ENCODE measurements at places on chromosomes 16 and 17.

GRCh38 chr17:11840052-11840451 lies 157.2 kb downstream of the ZNF18 start:
- DNase-seq = no peak

DNA sequence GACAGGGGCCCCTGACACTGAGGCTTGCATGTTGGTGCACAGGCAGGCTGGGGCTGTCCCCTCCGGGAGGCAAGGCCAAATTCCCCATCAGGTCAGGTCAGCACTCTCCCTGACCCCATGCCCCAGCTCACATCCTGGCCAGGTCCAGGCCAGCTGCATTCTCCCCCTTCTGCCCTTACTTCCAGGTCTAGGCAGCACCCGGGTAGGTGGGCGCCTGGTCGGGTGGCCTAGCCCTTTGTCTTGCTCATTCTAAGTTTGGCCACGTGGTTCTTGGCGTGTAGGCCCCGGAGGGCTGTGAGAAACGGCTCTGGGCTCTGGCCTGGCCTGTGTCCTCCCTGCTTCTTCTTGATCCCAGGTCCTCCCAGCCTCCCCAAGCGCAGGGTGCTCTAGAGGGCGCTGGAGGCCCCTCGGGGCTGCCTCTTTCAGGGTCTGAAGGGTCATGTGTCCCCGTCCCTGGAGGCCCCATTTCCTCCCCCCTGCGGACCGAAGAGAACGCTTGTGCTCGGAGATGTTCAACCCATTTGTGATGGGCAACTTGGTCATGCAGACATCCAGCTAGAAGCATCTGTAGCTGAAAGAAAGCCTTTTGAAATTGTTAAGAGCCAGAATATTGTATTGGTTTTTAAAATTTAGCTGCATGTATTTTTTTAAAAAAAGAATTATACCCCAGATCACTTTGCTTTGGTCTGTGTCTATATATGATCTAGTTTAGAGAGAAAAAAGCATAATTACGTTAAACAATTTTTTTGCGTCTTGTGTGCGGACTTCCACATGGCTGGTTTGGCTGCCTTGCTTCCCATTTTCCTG lies 6.7 kb downstream of the BAHCC1 start:
- no peak for DNase-seq

DNA sequence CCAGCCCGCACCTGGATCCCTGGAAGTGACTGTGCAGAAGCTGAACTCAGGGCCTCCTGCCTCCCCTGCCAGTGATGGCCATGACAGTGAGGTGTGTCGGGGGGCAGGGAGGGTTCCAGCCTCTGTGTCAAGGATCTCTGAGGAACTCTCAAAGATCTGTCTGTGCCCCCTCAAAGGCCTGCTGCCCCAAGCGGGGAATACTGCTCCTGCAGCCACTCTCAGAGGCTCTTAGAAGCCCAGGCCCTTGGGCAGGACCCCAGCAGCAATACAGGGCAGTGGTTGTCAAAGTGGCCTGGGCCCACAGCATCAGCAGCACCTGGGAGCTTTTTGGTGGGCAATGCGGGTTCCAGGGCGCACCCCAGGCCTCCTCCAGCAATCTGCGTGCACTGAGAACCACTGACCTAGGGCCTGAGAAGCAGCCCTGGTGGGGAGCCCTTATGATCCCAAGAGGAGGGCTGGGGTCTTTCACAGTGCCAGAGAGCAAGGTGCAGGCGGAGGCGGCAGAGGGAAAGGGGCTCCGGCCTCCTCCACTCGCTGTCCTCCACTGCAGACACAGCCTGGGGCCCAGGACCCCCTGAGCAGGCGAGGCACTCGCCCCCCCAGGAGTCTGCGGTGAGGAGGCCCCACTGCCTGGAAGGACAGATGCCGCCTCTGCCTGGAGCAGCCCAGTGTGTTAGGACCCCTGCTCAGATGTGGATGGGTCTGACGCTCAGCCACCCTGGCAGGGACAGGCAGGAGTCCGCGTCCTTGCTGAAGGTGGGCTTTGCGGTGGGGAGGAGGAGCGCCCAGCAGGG lies 42.1 kb downstream of the ENGASE start:
- DNase-seq = no peak

DNA sequence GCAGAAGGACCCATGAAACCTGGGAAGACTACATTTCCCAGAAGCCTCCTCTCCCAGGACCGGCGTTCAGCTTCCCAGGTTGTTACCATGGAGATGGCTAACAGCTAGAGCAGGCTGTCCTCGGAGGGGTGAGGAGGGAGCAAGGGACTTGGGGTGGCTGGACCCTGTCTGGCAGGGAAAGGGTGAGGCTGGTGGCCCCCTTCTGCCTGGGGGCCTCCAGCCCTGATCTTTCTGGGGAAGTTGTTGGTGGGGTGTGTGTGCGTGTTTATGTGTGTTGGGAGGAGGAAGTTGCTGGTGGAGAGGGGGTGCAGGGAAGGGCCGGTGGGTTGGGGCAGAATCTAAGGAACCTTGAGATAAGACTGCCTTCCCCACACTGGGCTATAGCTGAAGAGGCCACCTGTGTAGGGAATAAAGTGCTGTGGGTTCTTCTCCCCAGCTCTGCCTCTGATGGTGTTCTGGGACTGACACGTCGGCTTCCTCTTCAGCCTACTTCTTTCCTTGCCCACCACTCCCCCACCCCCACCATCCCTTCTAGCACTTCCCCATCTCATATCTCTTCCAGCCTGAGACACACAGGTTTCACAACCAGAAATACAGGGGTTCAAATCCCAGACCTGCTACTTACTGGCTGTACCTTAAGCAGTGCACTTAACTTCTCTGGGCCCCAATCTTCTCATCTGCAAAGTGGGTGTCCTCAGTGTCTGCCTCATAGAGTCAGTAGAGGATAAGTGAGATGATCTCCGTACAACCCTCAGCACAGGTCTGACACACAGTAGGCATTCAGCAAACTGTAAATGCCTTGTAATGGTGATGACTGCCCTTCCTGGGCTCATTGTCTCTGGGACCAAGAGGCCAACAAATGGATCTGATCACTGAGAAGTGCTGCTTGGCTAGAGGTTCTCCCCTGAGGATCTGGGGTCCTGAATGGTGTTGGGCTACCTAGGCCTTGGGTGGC lies at the start of gene DRC7:
DRC7 (plus strand) TSS at position 82 of the 955 bp plus-strand sequence. CDS start 3,144 bp downstream, outside the sequence.
- peak; percentile 38 for DNase-seq

- no peak for DNase-seq
Measured at GRCh38 chr17:62105357-62105756, 40.3 kb upstream of the MED13 start.

GRCh38 chr17:81735264-81736102 lies 23.4 kb downstream of the SLC25A10 start:
- no peak for DNase-seq

DNA sequence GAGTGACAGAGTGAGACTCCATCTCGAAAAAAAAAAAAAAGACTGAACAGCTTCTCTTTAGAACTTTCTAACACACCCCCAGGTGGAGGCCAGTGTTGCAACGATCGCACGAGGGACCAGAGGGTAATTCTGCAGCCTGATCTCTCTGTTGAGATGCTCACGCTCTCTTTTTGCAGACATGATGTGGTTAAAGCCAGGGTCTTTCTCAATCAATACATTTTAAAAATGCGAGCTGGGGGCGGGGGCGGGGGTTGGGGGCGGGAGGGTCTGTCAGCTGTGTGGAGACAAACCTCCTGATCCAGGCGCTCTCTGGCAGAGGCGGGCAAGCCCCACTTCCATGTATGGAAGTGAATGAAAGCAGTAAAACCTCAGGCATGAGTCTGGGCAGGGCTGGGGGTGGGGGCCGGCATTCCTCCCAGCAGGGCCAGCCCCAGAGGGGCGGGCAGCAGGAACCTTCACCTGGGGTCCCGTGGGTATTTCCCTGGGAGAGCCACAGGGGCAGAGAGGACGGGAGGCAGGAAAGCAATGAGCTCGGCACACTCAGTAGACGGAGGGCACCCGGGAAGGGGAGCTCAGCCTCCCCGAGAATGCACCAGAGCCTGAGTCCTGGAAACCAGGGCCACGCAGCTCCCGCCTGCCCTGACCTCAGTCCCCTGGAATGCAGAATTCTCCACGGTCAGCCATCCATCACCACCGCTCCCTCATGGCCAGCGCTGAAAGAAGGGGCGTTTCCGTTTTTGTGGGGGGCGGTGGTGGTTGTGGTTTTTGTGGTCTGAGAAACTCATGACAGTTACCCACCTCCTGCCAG lies 28.0 kb downstream of the NXN start:
- DNase-seq = no peak

DNA sequence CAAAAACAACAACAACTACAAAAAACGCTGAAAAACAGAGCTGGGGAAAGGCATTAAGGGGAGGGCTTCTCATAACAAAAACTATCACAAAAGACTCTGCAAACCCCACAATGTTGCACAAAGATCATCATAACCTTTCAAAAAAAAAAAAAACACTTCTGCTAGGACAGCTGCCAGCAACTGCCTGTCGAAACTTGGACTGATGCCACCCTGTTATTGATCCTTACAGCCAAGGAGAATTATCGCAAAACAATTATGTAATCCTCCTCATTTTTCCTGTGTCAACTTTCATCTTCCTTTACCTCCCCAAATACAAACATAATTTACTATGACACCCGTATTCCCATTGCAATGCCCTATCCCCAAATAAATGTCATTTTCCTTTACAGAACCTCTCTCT lies 9.3 kb downstream of the CCDC40 start:
- peak; percentile 43 for DNase-seq

DNA sequence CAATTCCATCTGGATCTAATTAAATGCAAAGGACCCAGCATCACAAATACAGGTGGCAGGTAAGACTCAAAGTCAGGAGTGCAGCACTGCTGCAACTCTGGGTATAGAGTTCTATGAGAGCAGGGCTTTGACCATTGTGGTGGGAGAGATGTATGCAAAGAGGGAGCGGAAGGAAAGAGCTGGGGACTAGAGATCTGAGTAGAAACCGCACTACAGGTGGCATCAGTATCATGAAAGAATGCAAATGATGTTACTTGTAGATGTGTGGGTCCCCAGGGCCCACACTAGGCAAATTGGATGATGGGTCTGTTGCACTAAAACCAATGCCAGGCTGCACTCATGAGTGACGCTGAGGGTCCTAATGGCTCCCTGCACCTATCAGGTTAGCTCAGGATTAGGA lies 287.1 kb upstream of the ASIC2 start:
- no peak for DNase-seq

DNA sequence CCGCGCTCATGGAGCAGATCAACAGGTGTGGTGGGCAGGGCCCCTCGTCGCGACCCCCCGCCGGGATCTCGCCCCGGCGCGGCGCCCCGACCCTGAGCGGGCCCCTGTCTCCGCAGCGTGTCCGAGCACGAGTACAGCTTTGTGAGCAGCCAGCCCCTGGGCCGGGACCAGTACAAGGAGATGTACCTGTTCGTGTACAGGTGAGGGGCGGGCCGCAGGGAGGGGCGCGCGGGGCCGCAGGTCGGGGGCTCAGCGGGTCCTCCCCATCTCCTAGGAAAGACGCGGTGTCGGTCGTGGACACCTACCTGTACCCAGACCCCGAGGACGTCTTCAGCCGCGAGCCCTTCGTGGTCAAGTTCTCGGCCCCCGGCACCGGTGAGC lies 848 bp downstream of the DNASE1L2 start:
- DNase-seq = no peak

Data from NCI-H1092 (cell line).